ENCODE measurements at places on chromosomes 2 and 18.

DNA sequence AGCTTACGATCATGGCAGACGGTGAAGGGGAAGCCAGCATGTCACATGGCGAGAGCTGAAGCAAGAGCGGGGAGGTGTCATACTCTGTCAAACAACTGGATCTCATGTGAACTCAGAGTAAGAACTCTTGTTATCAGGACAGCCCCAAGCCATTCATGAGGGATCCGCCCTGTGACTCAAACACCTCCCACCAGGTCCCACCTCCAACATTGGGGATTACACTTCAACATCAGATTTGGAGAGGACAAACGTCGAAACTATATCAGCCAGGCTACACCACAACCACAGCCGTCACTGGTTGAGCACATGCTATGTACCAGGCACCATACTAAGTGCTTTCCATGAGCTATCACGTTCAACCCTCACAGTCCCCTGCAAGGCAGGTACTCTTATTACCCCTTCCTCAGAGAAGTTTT lies 293.8 kb downstream of the PRKCE start:
- DNase-seq, result no peak

DNA sequence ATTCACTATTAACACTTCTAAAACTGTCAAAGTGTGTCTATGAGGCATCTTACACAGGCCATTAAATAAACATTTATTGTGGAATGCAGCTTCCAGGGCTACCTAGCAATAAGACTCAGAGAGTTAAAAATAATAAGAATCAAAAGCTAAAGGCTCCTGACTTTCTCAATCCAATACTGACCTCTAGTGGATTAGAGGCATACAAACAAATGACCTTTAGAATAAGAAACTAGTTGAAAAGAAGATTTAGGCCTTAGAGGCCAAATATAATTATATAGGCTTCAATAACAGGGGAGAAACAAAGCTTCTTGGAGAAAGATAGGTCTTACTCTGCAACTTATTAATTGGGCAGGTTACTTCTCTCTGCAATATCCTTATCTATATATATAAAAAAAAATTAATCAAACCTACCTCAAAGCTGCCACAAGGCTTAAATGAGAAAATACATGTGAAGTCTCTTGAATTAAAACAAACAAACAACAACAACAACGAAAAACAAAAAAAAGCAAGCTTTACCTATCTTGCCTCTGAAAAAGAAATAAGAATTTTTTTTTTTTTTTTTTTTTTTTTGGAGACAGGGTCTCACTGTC lies 246.1 kb downstream of the EXOC6B start:
- peak; percentile 5 for DNase-seq

DNA sequence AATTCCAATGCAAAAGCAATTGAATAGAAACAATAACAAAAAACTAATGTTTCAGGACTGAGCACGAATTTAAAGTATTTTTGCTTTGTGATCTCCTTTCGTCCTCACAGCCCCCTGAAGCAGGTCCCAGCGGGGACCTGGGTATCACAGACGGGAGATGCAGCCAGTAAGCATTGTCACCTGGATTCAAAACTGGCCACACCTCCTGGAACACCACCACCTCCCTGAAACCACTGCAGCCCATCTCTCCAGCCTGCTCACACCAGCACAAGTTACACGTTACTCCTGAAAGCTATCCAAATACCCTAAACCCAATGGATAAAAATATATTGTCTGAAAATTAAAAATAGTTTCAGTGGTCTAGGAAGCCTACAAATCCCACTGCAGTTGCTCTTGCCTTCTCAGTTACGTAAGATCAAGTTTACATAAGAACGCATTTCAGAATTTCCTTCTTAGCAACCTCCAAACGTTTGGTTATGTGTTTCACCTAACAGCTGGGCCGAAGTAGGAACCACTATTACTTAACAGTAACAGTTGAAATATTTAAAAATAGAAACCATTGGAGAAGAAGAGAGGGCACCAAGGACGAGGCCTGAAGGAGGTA lies 178.0 kb downstream of the HDAC4 start:
- DNase-seq, result no peak

GRCh38 chr18:63119647-63120046 lies 199.9 kb downstream of the BCL2 start:
- no peak for DNase-seq

DNA sequence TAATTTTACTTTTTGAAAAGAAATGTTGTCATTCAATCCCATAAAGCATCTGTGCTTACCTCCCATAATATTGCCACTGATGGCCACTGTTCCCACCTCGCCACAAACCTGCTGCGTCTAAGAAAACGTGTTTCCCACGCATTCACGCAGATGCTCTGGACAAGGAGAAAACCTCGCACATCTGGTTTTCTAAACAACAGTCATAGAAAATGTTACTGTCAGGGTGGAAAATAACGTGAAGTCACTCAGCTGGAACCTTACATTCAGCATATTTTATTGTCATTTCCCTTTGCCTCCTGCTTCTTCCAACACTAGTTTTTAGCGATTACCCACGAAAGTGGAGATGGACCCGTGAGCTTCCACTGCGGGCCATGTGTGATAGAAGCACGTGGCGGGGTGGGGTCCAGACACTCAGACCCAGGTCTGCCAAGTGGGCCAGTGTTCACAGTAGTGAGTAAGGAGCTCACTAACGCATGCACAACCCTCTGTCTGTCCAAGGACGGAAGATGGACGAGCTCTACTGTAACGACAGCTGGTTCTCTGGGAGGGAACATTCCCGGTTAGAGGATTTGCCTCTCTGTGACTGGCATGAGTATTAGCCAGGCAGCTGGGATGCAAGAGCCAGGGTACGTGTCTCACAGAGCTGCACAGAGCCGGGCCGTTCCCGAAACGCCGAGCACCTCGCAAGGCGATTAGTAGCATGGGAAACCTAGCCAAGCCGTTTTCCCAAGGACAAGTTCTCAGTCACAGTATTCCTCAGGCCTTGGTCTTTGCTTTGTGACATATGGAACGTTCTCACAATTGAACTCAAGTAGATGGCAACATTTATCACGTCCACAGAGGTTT lies 94.5 kb downstream of the MTCL1 start:
- DNase-seq, result no peak

GRCh38 chr18:64852281-64852680 lies 703.4 kb upstream of the LINC00305 start:
- no peak for DNase-seq

DNA sequence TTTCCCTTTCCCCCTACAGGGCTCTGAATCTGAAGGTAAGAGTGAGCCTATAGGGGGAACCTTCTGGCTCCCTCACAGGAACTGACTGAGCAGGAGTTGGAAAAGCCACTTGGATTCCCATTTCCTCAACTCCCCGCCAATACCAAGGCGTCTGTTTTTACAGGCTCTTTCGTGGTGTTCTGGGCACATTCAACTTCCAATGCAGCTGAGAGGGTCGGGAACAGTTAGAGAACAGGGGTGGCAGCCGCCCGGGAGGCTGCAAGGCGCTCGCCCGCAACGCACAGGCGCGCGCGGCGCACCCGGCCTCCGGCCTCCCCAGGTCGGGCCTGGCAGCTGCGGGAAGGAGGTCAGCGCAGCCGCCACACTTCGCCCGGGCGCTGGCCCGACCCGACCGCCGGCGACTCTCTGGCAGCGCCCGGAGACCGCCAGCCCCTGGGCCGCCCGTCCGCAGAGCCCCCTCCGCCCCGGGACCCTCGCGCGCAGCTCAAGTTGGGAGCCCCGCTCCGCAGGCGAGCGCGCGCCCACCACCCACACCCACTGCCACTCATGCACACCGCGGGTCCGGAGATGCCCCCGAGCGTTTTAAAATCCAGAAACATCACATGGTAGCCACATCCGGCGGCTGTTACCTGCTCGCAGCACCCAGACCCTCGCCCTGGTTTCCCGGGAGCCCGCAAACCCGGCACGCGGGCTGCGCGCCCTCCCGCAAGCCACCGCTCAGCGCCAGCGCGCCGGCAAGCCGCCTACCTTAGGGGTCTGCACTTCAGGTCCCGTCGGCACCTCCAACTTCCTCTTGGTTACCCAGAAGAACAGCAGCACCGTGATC lies 816 bp downstream of the GALNT14 start:
- no peak for DNase-seq

Data from central memory CD4-positive, alpha-beta T cell (primary cell).